HFFc6 (cell line): ENCODE measurements at places on chromosomes 11 and 22.

- peak; percentile 83 for DNase-seq
These were observed at the start of gene ARFGAP3 for GRCh38 chr22:42856865-42857704. TSS of gene ARFGAP3 (minus strand) at chr22:42857273. CDS start at chr22:42857182, 91 bp downstream.

- DNase-seq = no peak
These were observed 250.7 kb downstream of the LUZP2 start for GRCh38 chr11:24747275-24748251.

DNA sequence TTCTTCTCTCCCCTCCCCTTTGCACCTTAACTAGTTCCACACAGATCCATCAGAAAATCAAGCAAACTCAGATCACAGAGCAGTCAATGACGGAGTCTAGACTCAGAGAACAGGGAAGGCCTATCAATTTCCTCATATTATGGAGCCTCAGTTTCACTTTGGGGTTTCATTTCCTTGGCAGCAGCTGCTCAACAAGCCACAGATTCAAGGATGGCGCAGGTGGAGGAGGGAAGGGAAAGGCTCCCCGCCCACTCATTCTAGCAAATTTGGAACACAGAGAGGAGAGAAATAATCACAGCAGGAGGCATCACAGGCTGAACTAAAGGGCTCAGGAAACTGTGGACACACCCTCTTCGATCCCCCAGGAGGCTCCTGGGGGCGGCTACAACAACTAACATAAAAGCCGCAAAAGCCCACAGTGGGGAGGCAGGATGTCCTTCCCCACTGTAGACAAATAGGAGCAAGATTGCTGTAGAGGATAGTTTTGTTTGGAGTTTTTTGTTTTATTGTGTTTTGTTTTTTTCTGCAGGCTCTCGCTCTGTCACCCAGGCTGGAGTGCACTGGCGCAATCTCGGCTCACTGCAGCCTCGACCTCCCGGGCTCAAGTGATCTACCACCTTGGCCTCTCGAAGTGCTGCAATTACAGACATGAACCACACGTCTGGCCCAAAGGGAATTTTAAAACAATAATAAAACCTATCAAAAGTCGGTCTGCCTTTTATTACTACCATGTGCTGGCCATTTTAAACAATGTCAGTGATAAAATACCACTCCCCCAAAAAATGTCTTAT is 3.4 kb downstream of the PLAAT3 start:
- DNase-seq = no peak

DNA sequence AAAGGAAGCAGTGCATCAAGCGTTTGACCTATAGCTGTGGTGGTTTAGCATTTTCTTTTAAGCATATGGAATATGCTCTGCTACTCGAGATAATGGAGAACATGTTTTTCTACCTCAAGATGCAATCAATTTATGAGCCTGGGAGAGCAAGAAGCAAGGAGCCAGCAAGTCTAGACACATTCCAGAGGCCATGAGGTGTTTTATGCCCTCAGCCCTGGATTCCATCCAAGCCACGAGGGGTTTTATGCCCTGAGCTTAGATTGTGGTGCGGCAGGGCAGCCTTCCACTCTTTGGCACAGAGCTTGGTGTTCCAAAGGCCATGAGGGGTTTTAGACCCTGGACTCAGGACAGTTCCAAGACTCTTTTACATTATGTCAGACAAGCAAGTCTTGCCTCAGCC is 11.7 kb upstream of the DNAJB13 start:
- no peak for DNase-seq

DNA sequence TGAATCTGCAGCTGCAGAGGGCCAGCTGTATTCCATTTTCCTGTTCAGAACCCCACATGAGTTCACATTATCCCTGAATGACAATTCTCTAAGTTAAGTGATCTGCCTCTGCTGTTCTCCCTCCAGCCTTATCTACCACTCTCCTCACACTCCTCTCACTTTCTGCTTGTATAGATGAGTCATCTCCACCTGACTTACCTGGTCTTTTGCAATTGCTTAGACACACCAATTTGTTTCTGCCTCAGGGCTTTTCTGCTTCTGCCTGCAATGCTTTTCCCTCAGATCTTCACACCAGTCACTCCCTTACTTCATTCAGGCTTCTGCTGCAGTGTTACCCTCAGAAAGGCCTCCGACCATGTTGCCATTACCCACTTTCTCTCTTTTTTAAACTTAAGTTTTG is 118.1 kb downstream of the ATM start:
- DNase-seq = no peak

- no peak for DNase-seq
These were observed 695.3 kb downstream of the TBC1D22A start for GRCh38 chr22:47457509-47458300.

GRCh38 chr11:122775675-122776271 is 62.5 kb upstream of the CRTAM start:
- no peak for DNase-seq

DNA sequence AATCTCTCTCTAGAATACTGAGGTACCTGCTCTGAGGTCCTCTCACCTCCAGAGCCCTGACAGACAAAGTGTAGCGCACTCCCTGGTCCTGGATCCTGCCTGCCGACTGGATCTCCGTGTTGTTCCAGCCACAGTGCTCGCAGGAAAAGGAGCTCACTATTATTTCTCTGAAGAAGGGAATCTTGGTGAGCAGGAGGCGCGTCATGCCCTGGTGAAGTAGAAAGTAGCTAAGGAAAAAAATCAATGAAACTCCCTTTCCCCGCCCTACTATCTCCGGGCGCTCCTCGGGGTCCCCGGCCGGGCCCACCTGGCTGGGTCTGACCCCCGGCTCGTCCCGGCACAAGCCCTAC is 412 bp downstream of the ZPR1 start:
- DNase-seq = no peak

DNA sequence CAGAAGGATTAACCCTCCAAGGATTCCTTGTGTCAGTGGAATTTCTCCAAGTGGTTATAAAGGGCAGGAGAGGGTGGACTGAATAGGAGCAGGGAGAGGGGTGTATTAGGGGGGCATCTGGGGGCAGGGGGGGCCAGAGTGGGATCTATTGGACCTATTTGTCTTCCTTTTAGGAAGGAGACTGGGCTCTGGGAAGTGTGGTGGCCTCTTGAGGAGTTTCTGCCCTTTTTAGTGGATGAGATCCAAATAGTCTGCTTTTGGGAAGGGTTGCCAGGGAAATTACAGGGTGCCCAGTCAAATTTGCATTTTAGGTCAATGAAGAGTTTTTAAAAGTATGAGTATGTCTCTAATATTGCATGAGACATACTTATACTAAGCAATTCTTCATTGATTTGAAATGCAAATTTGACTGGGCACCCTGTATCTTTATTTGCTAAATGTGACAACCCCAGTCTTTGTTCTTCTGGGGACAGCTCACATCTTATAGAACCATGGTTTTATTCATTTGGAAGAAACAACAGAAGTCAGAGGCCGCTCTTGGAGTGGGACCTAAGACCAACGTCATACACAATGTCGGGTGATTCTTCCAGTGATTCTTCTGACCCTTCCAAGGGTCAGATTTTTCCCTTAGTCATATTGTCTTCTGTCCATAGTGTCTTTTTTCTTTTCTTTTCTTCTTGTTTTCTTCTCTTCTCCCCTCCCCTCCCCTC is 429 bp upstream of the SLC22A6 start:
- no peak for DNase-seq

GRCh38 chr11:103378931-103379330 is 269.7 kb downstream of the DYNC2H1 start:
- DNase-seq = no peak

DNA sequence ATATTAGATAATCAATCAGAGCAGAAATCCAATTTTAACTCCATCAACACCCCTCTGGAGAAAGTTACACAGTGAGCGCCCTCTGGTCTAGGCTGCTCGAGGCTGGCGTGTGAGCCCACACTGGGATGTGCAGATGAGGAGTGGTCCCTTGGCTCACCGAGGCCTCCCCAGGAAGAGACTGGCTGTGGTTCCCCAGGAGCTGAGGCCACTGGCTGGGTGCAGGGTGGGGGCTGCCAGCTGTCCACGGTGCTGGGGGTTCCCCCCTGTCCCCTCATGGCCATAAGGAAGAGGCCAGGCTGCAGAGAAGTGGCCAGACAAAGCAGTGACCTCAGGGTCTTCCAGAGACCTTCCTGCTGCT is 750.7 kb downstream of the BRD1 start:
- DNase-seq = no peak

DNA sequence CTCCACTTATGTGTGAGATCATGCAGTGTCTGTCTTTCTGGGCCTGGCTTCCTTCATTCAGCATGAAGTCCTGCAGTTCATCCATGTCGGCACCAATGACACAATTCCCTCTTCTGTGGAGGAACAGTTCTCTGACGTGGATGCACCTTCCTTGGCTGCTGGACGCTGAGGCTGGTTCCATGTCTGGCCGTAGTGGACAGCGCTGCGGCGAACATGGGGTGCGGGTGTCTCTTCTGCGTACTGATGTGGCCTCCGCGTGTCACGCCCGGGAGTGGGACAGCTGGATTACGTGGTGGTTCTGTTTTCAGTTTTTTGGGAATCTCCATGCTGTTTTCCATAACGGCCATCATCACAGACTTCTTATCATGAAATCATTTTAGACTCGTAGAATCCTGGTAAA is 16.9 kb upstream of the MUC2 start:
- no peak for DNase-seq

DNA sequence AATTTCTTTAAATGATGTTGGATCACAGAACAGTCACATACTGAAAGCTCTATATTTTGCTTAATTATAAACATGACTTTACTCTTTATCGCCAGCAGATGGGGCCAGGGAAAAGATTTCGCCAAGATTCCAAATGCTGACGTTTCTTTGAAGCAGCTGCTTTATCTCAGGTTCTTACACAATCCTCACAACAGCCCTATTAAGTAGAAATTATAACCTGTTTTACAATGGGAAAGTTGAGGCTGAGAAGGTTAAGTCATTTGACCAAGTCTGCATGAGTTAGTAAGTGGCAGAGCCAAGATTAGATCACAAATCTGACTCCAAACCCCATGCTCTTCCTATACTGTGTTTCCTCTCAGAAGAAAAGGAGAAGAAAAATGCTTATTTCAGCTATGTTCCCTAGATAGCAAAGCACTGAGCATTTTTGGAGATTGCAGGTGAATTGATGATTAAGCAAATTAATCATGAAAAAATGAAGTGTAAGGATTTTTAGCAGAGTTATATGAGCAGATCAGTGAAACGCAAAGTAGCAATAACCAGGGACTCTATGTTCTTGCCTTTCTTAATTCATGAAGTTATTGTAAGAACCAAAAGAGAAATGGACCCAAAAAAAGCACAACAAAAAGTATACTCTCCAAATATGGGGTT is 79.0 kb downstream of the AASDHPPT start:
- peak; percentile 48 for DNase-seq

DNA sequence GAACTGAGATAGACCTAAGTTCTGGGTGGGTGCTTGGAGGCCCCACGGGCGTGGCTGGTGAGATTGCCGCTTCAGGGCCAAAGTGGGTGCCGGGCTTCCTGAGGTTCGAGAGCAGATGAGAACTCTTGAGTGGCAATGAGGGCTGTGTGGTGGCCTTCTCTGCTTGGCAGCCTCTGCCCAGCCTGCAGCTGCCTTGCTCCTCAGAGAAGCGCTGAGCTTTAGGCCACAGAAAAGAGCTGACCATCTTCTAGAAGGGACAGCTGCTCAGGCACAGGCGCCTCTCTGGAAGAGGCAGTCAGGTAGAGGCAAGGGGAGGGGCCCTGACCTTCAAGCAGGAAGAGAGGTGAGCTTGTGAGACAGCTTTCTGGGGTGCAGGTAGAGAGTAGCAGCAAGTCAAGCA is 72.8 kb downstream of the MED15 start:
- no peak for DNase-seq

GRCh38 chr11:75598264-75598663 is 36.2 kb downstream of the SERPINH1 start:
- DNase-seq = no peak

- no peak for DNase-seq
These were observed 29.5 kb upstream of the RAB1B start for GRCh38 chr11:66238786-66239413.

DNA sequence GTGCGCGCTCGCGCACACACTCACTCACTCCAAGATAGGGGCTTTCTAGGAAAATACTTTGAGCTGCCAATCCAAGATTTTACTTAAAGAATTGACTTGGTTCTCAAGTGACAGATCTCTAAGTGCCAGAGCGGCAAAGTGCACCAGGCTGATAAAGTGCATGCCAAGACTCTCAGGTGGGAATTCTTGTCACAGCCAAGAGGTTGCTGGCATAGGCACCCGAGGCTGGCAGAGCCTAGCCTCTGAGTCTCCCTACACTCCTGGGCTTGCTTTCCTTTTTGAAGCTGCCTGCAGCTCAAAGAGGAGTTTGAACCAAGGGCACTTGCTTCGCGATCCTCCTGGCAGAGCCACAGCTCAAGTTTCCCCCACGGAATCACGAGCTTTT is 2.5 kb upstream of the ADM start:
- DNase-seq = no peak

GRCh38 chr22:46517255-46517761 is 20.1 kb downstream of the CELSR1 start:
- DNase-seq = no peak

DNA sequence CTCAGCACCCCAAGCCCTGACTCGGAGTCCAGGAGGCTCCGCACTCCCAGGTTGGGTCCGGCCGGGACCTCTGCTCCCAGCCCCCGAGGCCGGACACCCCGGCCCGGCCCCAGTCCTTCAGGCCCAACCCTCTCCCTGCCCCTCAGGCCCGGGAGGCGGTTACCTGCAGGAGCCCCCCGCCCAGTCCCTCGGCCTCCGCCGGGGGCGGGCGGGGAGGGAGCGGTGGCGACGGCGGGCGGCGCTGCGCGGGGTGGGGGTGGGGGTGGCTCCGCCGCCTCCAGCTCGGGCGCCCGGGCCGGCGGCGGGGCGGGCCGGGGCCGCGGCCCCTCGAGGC is 310 bp downstream of the TCF20 start:
- no peak for DNase-seq

DNA sequence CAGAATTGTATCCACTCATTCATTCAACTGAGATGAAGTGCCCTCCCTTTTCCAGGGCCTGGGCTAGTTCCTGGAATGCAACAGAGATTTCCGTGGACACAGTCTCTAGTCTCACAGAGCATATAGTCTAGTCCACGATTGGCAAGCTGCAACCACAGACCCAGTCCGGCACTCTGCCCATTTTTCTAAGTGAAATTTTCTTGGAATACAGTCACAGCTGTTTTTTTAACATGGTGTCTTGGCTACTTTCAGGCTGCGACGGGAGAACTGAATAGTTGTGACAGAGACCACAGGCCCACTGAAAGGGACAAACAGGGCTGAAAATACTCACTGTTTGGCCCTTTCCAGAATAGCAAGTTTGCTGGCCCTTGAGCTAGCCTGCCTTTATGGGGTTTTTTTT is 29.2 kb downstream of the ALG12 start:
- DNase-seq = no peak

- DNase-seq = peak; percentile 3
These were observed 489.4 kb downstream of the KCNA4 start for GRCh38 chr11:29527391-29527936.

- DNase-seq = peak; percentile 71
These were observed 18.3 kb downstream of the PRSS23 start for GRCh38 chr11:86818462-86819192.

- DNase-seq = no peak
These were observed 852 bp downstream of the BUD13 start for GRCh38 chr11:116771935-116772334.
